ENCODE measurements at places on chromosomes 3 and 15.

DNA sequence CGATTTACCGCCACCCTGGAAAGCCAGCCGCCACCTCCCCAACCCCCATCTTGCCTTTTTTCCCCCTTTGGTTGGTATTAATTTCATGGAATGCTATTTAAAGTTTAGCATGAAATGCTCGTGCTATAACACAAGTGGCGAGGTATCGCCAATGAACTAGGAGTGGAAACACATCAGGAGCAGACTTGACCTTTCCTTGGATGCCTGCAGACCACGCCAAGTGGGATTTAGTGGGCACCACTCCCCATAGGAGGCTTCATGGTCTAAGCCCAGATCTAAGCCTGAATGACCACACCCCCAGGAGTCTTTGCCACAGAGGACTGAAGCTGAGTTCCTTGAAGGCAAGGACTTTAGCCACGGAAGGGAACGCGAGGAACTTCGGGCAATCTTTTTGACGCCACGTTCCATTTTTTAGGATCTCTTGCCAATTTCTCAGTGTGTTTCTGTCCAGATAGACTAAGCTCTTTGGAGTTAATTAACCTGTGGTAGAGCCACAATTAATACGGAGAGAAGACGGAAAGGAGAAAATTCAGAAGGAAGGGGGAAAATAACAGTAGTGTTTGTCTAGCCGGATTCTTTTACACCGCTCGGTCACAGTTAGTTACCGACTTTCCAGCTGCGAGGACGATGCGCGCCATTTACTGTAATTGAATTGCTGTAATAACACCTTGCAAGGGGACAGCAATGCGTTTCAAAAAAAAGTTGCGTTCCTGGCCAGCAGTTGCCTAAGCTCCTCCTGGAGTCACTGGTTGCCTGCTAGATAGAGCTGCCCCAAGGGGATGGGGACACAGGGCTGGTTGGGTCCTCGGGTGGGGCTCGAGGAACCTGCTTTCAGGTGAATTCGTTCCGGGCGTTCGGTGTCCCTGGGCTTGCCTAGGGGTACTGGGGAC lies 37.1 kb downstream of the NR2F2 start:
- no peak for DNase-seq

DNA sequence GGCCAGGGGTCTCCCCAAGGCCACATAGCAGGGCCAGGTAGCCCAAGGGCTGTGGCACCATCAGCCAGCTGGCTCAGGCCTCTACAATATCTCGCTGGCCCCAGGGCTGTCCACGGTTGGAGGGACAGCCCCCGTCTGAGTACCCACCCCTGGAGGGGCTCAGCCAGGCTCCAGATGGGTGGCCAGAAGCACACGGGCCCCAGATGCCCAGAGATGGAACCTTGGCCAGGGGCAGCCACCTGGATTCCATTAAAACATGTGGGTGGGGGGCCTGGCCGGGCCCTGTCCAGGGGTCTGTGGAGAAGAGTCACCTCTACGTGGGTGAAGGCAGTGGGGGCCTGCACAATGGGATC lies 8.4 kb downstream of the CSPG4 start:
- no peak for DNase-seq

DNA sequence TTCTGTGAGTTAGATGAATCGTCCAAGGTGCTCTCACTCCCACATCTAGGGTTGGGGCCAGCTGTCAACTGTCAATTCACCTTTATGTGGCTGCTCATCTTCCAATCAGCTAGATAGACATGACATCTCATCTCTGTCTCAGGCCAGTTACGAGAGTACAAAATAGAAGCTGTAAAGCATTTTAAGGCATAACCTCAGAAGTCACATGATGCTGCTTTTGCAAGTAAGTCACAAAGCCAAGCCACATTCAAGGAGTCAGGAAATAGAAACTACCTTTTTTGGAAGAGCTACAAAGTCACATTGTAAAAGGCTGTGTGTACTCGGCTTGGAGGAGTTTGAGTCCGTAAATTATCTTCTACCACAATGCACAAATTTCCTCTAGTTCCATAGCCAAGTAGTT lies 5.1 kb upstream of the CCR1 start:
- DNase-seq = no peak

DNA sequence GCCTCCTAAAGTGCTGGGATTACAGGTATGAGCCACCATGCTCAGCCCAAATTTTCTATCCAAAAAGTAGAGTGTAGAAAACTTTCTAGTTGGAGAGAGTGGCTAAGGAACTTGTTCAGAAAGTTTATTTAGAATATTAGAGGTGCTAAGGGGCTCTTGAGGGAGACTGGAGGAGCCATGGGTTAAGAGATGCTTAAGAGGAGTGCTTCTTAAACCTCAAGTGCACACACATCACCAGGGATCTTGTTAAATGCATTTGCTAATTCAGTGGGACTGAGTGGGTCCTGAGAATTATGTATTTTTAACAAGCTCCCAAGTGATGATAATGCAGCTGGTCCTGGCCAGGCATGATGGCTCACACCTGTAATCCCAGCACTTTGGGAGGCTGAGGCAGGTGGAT lies 29.7 kb upstream of the SLMAP start:
- DNase-seq = no peak

GRCh38 chr3:8743021-8743601 lies 9.5 kb downstream of the CAV3 start:
- DNase-seq = no peak

DNA sequence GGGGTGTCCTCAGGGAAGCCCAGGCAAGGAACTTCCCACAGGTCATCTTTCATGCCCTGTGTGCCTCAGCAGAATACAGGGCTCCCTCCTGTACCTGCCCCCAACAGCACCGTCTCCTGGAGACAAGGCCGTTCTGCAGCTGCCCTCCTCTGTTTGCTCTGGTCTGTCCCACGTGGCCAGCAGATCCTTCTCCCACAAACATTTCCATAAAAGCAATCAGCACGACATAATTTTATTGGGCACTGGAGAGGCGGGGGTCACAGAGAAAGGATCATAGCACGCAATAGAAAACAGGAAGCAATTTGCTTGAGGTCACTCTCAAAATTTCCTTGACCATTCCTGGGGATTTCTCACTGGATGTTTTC lies 29.4 kb downstream of the STARD5 start:
- no peak for DNase-seq

DNA sequence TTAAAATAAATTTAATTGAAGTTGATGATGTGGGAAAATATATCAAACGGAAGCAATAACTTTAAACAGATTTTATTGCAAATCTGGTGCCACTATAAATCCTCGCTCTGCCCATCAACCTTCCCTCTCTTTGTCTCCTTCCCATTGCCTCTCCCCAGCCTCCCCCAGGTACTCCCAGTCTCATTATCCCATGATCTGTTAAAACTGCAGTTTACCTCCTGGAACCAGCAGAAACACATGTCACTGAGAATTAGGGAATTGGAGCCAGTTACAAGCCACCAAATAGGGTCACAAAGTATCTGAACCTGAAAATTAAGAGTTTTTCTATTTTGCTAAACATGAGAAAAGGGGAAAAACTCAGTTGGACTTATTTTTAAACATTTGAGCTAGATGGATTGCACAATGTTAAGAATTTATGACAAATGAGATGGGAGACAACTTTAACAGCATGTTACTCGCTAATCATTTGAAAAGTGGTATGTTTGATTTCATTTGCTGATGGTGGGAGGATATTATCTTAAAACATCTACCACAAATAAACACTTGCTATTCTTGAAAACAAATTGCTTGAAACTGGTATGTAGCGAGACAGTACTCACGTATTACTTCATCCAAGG lies 2.4 kb downstream of the PLCH1 start:
- no peak for DNase-seq

GRCh38 chr3:31687020-31687802 lies 154.5 kb downstream of the STT3B start:
- DNase-seq = no peak

DNA sequence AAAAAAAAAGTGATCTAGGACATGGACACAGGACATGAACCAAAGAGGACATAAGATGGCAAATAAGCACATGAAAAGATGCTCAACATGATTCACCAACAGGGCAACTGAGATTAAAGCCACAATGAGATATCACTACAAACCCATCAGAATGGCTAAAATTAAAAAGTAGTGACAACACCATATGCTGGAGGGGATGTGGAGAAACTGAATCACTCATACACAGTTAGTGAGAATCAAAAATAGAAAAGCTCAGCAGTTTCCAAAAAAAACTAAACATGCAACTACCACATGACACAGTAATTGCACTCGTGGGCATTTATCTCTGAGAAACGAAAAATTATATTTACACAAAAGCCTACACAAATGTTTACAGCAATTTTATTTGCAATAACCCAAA lies 27.9 kb upstream of the ACKR4 start:
- DNase-seq = no peak

DNA sequence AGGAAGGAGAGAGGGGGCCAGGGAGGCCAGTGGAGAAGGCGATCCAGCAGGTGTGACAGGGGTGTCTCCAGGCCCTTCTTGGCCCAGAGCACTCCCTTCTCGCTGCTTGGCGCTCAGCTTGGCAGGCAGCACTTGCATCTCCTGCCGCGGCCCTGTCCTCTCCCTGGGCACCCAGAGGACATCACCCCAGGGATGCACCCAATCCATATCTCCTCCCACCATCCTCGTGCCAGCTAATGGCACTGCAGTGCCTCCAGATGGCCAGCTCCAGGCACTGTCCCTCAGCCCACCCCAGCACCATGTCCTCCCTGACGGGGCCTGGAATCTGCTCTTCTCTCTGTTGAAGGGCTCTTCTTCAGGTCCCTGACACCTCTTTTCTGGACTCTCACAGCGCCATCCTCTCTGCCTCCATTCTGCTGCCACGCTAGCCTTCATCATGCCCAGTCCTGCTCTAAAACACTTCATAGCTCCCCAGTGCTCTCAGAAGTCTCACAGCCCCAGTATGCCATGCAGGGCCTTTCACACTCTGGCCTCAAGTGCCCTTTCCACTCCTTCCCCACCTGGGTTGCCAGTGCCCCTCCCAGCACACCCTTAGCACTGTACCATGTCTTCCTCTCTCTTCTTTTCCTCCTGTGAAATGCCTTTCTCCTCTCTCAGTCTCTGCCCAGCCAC lies 106.8 kb upstream of the SLC6A11 start:
- no peak for DNase-seq

DNA sequence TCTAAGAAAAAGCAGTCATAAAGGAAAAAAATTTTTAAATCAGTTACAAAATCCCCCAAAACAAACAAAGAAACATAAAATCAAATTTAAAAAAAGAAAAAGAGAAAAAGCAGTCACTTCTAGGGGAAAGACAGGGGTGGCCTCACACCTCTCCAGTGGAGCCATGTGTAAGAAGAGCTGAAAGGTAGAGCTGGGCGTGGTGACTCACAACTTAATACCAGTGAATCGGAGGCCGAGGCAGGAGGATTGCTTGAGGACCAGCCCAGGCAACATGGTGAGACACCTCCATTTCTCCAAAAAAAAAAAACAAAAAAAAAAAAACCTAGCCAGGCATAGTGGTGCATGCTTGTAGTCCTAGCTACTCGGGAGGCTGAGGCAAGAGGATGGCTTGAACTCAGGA lies 14.7 kb downstream of the MESD start:
- DNase-seq = no peak

- DNase-seq = no peak
These were observed 60.5 kb downstream of the SPTSSB start for GRCh38 chr3:161310649-161311423.

- DNase-seq = no peak
These were observed 14.2 kb downstream of the AMOTL2 start for GRCh38 chr3:134360046-134360445.

DNA sequence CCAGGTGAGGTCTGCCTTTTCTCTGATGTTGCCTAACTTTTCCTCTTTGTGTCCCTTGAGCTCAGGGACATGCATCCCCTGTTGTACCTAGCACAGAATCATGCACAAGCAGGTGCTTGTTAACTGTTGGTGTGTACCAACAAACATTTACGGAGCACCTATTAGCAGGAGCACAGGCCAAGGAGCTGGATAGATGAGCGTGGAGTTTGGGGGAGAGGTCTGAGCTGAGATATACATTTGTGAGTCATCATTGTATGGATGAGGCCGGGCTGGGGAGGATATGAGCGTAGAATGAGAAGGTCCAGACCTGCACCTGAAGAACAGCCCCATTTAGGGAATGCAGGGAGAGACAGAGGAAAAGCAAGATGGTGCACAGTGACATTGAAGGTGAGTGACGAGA lies 53.4 kb downstream of the SMAD3 start:
- no peak for DNase-seq

DNA sequence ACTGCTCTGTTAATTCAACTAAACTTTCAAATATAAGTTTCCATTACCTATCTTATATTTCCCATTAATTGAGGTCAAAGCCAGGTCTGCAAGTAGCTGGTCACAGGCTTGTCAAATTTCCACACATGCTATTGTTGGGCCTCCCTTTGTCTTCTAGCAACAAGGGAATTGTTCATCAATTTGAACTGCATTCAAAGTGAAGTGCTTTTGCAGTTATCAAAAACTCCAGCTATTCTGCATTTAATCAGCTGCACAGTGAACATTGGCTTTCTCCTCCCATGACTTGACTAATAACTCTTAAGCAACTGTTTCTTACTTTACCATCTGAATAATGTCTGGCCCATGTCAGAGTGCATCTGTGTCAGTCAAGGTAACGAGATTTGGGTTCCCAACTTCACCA lies 198.4 kb downstream of the KCNH8 start:
- no peak for DNase-seq

- peak; percentile 6 for DNase-seq
These were observed 275.4 kb downstream of the FOXP1 start for GRCh38 chr3:71307991-71308697.

DNA sequence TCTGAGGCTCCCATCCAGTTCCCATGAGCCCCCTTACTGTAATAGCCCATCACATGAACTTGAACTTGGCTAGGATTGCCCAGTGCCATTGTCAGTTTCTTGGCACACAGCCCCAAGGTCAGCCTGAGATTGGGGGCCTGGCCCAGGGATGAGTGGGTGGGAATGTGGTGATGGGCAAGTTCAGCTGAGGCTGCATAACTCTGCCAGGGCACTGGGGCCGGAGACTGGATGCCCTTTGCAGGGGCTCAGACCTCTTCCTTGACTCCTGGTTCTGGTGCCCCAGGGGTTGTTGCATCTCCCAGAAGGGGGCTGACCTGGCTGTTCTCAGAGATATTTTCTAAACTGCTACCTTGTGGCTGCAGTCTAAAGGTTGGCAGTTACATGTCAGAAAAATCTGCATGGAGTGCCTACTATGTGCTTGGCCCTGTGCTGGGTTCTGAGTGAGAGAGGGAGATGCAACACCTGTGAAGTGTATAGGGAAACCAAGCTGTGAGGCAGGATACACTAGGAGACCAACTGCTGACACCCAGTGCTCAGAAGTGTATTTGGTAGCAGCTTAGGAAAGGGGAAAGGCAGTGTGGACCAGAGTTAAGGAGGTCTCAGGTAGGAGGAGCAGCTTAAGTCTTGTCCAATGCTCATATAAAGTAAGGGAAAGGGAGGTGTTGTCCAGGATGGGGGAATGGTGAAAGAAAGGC lies 74.8 kb upstream of the PRR23C start:
- no peak for DNase-seq

- no peak for DNase-seq
These were observed 107.9 kb downstream of the FMN1 start for GRCh38 chr15:33086500-33087121.

- DNase-seq = no peak
These were observed 35.1 kb upstream of the FRMD4B start for GRCh38 chr3:69420781-69421520.

Data from nucleus accumbens (tissue), 56 donors.